Suppressor macrophage treated with lipopolysaccharide for 4 hours (primary cell): ENCODE measurements at places on chromosomes 11 and 22.
A peak's percentile ranks its signal among the peaks of the same experiment; 100 is the strongest.

GRCh38 chr11:35187996-35188395 lies 49.0 kb downstream of the CD44 start:
- DNase-seq, result no peak

GRCh38 chr11:121886005-121886734 lies 229.8 kb downstream of the BLID start:
- no peak for DNase-seq

DNA sequence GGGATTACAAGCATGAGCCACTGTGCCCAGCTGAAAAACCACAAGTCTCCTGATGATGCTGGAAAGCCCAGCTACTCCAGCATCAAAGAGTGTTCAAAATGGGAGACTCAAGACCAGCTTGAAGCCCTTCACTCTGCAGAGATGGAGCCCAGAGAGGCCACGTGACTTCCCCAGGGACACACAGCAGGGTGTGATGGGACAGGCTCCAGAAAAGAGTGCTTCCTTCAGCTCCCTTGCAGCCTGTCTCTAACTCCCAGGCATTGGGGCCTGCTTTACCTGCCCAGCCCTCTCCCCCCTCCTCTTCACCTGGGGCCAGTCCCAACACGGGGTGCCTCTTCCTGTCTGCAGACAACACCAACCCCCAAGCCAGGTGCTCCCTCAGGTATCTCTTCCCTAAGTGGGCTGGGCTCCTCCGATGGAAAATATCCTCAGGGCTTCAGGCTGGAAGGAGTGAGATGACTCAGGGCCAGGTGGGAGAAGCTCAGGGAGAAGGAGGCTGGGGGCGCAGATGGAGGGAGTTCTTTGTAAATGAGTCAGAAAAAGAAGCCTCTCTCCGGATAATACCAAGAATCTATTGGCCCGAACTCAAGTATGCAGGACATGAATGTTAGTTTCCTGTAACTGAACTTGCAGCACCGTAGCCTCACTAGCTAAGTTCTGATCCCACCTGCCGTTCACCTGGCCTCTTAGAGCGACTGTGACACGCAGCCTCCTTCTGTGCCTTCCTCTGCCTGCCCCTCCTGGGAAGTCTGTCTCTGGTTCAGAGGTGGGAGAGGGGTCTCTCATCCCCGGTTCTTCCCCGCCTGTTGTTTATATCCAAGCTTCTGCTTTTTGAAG lies 326.6 kb downstream of the MN1 start:
- DNase-seq, result no peak

GRCh38 chr22:42969348-42969975 lies 45.5 kb downstream of the PACSIN2 start:
- no peak for DNase-seq

GRCh38 chr22:31439808-31440207 lies 40.4 kb downstream of the DRG1 start:
- no peak for DNase-seq

DNA sequence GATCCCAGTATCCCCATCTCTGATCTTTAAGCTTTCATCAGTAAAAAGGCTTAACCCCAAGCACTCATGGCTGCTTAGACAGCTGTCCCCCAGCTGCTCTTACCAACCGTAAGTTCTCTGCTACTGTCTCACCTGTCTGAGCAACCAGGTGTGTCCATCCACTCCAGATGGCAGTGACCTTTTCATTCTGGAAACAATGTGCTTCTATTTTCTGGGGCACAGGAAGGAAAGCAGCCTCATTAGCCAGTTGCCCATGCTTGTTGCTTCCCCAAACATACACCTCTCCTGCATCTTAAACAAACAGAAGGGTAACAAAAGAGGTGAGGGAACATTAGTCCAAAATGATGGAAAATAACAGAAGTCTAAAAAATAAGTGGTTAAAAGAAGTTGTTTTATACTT lies 24.4 kb downstream of the SERGEF start:
- no peak for DNase-seq

GRCh38 chr11:12239804-12240371 lies 129.5 kb downstream of the MICAL2 start:
- DNase-seq, result no peak

GRCh38 chr22:39727541-39727940 lies 157.0 kb downstream of the CACNA1I start:
- no peak for DNase-seq

DNA sequence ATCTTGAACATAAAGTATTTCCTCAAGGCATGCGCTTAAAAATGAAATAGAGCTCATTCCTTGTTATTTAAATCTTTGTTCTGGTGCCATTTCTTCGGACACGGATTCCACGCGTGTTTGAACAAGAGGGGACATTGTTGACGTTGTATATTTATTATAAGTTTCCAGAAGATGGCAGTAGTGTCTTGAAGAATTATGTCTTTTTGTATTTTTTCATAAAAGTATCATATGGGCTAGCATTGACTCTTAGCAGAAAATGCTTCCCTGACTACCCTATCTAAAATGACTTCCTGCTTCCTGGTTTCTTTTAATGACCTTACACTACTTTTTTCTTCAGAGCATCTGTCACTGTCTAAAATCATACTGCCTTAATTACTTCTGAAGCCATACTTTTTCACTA lies 20.4 kb downstream of the BIRC2 start:
- DNase-seq, result no peak

GRCh38 chr22:42841444-42841843 lies 15.6 kb downstream of the ARFGAP3 start:
- no peak for DNase-seq

DNA sequence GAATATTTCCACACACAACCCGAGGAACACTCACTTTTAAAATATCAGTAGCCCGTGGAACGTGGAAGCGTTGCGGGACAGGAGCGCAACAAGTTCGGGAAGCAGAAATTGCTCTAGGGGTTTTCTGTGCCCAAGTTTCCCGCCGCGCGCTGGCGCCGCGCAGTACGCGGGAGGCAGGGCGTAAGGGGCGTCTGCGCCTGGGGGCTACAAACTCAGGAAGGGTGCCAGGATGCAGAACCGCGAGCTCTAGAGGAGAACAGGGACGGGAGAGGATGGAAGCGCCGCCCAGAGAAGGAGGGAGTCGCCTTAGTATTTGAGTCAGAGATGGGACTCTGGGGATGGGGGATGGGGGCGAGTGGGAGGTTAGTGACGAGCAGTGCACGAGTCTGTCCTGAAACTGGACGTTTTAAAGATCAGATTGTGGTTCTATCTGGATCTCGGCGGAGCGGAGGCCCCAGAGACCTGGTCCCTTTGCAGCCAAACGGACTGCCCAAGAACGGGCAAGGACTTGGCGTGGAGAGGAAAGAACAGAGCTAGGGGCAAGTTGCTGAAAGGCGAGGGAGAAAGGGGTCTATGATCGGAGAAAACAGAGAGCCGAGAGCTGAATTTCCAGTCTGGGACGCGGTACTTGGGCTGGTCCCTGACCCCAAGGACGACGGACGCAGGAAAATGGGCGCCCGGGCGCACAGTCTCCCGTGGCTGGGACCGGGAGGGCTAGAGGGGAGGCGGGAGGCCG lies 4.7 kb downstream of the BSX start:
- DNase-seq, result no peak

DNA sequence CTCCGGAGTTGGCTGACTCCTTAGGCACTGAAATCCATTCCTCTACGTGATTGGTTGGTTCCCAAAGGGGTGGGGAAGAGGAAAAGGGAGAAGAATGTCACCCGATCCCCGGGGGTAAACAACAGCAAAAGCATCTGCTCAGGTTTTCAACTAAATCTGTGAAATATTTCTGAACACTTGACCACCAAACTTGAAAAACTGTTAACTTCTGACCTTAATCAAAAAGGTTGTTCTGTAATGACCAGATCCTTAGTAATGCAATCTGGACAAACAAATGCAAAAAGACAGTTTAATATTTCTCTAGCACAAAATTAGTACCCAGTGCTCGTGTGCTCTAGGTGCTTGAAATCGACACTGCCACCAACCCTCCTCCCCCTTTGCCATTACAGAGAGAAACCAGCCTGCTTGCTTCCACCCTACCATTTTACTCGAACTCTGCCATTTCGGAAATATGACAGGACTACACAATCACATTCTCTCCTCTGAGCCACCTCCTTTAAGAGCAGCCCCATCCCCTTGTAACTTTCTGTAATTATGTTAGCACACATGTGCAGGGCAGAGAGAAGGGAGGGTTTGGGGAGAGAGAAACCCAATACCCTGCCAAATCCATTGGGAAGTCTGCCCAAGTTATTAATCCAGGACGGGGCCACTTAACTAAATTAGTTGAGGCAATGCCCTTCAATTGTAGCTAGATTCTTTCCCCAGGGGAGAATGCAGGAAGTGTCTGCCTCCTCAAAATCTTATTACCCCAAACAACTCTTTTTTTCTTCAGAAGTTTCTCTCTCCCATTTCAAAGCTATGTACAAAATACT lies 113.8 kb downstream of the RBFOX2 start:
- peak; percentile 79 for DNase-seq

DNA sequence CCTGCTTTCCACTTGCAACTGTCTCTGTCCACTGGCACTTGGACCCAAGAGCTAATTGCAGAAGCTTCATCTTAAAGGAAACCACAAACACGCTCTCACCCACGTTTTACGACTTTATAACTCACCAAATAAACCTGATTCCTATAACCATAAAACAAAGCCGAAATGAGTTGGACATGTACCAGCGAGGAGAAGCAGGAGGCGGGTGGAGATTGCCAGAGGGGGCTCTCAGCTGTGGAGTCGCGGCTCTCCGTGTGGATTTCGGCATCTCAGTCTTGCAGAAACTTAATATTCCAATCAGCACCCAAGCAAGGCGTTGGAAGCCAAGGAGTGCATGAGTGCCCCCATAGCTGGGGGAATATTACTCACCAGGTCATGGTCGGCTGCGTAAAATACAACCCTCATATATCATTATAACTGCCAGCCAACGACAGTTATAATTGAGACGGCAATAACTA lies 483.6 kb downstream of the MN1 start:
- DNase-seq, result no peak

- DNase-seq, result no peak
Observed at GRCh38 chr11:129239207-129239606, 47.1 kb upstream of the ARHGAP32 start.

DNA sequence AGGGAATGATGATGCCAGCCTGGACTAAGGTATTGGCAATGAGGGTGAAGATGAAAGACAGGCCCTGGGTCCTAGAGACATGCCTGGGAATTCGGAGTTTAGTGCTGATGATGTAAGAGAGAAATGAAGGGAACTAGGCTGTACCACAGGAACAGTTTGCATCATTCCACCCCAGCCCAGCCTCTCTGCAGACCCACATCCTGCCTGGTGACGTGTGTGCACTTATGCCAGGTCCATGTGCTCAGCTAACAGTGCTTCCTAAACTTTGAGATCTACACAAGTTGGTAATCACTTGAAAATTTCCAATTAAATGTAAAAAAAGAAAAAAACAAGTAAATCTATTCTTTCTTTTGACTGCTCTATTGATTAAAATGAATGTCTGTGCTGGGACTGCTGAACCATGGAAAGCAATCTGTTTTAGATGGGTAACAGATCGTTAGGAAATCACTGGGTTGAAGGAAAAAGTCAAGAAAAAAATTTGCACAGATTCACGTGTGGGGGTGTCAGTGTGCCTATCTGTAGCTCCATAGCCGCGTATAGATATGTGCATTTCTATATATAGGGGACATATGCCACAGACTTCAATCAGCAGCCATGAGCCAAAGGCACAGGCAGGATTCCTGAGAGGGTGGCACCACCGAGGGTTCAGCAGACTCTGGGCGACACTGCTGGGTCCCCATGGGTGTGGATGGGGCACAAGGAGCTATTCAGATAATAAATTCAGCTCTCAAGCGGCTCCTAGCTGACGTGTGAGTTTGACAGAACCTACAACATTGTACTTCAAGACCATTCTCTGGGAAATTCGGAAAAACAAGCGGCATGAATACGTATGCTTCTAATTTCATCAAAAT lies 131.1 kb upstream of the OPCML start:
- no peak for DNase-seq

- no peak for DNase-seq
Observed at GRCh38 chr22:32341122-32341740, 16.4 kb upstream of the RFPL3 start.

- no peak for DNase-seq
Observed at GRCh38 chr11:123338266-123338800, 91.7 kb upstream of the GRAMD1B start.
